ENCODE measurements at places on chromosomes 6 and 20. TPM values are rescaled to one million over a fixed set of nuclear protein-coding genes. Genes with fewer than 3 reads are reported as not detected.

DNA sequence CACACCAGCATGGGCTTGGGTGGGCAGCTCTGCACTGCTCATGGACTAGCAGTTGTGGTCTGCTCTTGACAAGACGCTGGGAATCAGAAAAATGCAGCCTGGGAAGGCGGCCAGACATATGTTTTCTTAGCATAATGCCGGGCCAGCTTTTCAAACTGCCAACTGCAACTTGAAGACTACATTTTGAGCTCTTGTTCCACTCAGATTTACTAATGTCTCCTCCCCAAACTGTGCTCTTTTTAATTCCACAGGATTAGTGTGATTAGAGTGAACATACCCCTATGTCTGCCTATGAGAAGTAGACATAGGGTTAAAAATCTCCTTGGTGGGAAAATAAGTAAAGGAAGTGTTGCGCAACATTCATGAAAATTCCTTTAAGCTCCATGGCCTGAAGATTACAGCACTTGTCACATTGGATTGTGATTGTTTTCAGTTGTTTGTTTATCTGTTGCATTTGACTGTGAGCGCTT, 5.3 kb upstream of the FNDC1 start:
- no peak overlapping the region for H3K4me3 ChIP-seq
- H3K36me3 ChIP-seq: no peaks in the 10 kb centered on the region
- no peak overlapping the region for H3K27ac ChIP-seq
- no peak for DNase-seq
- peaks cover 6% of the 10 kb centered on the region for H3K4me1 ChIP-seq

The OR12D3 gene
- not detected for total RNA-seq

DNA sequence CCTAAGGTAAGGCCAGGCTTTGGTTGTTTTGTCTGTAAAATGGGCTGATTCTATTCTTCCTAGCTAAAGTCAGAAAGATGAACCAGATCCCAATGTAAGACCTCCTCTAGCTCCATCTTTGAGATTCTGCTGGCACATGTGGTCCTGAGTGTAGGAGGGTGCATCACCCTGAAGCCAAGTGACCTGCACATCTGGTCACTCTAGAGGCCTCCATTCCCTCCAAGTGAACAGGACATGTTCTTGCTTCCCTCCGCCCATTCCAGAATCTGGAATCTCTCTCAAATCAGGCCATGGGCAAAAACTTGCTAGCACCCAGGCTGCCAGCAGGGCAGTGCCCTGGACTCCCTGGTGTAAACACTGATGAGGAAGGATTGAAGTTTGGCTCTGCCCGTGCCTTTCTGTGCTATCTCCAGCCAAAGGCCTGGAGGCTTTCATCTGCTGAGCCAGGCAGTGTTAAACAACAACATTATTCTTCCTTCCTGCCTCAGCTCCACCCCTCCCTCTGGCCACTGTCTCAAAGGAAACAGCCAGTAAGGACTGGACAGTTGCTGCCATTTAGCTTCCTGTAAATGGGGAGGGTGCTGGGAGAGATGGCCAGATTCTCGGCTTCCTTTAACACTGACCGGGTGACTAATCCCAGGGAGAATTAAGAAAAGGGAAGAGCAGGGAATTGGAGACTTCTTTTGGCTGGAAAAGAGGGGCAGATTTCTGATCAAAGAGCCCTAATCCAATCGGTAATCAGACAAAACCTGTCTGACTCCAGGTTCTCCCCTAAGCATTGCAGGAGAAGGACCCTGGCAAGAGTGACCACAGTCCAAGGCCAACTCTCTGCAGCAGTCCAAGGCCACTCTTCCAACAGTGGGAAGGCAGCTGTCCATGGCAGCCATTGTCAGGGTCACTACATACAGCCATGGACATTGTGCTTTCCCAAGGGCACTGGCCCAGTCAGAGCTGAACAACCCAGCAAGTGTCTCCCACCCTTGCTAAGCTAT, 19.5 kb upstream of the ADGRF1 start:
- H3K27ac ChIP-seq: no peak overlapping the region
- H3K4me1 ChIP-seq: no peaks in the 10 kb centered on the region
- DNase-seq: no peak
- no peak overlapping the region for H3K4me3 ChIP-seq
- H3K36me3 ChIP-seq: no peaks in the 10 kb centered on the region
- no peaks in the 10 kb centered on the region for H3K27me3 ChIP-seq

DNA sequence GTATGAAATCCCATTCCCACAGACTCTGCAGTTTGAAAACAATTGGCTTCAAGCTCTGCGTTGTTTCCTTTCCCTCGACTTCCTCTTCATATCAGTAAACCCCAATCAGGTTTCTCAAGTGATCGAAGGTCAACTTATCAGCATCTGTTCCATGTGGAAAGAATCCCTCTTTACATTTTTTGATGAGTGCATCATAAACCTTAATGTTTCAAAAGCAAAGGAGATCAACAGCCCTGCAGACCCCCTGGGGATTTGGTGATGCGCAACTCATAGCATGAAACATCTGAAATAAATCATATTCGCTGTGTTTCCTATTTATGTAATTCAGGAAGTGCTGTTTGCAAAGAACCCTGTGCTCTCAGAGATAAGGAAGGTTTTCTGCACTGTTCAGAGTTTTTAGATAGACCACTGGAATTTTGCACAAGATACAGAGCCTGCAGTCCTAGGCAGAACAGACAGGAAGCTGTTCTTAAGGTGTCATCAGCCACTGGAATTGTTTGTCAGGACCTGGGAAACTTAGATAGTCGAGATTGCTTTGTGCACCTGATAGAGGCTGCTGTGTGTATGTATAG, 216.0 kb downstream of the HIVEP2 start:
- DNase-seq: peak; percentile 20
- H3K27me3 ChIP-seq: no peaks in the 10 kb centered on the region
- H3K4me1 ChIP-seq: peaks cover 7% of the 10 kb centered on the region
- H3K4me3 ChIP-seq: peak overlapping the region; percentile 43
- H3K27ac ChIP-seq: no peak overlapping the region
- H3K36me3 ChIP-seq: no peaks in the 10 kb centered on the region

DNA sequence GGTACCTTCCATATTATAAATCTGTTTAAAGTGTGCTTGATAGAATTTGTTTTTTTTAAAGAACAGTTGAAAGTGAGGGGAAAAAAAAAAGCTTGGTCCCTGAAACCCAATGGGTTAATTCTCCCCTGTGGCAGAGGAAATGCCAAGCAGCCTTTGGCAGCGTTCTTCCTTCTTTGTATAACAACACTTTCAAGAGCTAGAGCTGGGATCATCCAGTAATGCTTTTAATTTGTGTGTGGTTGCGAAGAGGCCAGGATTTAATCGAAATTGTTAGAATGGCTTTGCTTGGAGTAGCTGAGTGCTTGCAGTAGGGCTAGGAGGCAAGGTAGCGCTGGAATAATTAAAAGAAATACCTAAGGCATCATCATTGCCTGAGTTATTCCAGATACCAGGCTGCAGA, 692.0 kb downstream of the DHX35 start:
- no peak overlapping the region for H3K4me3 ChIP-seq
- no peak for DNase-seq
- H3K4me1 ChIP-seq: no peaks in the 10 kb centered on the region
- H3K27me3 ChIP-seq: no peaks in the 10 kb centered on the region
- no peaks in the 10 kb centered on the region for H3K36me3 ChIP-seq

GRCh38 chr6:133218852-133219251, 22.3 kb upstream of the EYA4 start:
- H3K4me3 ChIP-seq: no peak overlapping the region
- no peak overlapping the region for H3K27ac ChIP-seq
- H3K27me3 ChIP-seq: no peaks in the 10 kb centered on the region
- H3K36me3 ChIP-seq: no peaks in the 10 kb centered on the region
- no peak for DNase-seq
- no peaks in the 10 kb centered on the region for H3K4me1 ChIP-seq

The HSPA1L gene
- 2.4 TPM for total RNA-seq

DNA sequence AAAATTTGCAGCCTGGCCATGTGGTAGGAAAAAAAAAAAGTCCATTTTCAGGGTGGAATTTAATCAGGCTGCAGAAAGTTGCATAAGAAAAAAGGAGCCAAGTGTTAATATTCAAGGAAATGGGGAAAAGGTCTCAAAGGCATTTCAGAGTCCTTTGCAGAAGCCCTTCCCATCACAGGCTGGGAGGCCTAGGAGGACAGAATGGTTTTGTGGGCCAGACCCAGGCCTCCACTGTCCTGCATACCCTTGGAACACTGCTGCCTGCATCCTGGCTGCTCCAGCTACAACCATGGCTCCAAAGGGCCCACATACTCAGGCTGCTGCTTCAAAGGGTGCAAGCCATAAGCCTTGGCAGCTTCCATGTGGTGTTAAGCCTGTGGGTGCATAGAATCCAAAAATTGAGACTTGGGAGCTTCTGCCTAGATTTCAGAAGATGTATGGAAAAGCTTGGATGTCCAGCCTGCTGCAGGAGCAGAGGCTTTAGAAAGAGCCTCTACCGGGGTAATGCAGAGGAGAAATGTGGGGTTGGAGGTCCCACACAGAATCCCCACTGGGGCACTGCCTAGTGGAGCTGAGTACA, 239.0 kb upstream of the STXBP5 start:
- no peaks in the 10 kb centered on the region for H3K4me1 ChIP-seq
- no peaks in the 10 kb centered on the region for H3K27me3 ChIP-seq
- no peaks in the 10 kb centered on the region for H3K36me3 ChIP-seq
- no peak overlapping the region for H3K4me3 ChIP-seq

DNA sequence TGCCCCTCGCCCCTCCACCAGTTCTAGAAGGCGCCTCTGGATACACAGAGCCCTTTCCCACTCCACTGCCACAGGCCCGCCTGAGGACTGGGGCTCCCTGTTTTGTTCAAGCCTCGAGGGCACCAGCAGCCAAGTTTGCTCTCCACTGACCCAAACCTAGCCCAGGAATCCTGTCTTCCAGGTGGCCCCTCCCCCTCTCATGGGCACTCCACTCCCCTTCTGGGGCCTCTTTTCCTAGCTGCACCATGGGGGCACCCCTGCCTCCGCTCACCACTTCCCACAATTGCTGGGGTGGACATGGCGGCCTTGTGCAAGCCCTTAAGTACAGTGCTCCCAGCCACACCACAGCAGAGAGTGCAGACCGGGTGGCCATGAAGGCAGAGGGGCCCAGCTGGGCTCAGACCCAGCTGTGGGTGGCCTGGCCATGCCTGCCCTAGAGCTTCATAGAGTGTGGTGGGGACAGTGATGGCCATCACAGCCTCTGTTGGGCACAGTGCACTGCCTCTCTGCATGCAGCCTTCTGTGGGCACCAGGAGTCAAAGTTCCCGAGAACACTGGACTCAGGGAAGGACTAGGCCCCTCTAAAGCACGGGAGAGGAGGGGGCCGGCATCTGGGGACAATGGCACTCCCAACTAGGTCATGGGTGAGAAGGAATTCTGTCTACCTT, 1.3 kb downstream of the MYL9 start:
- H3K36me3 ChIP-seq: no peaks in the 10 kb centered on the region
- no peak overlapping the region for H3K27ac ChIP-seq
- H3K4me1 ChIP-seq: peaks cover 15% of the 10 kb centered on the region
- H3K27me3 ChIP-seq: no peaks in the 10 kb centered on the region
- DNase-seq: no peak

- no peaks in the 10 kb centered on the region for H3K27me3 ChIP-seq
- no peak for DNase-seq
- no peaks in the 10 kb centered on the region for H3K4me1 ChIP-seq
Observed at GRCh38 chr6:43871284-43871683, 101.3 kb downstream of the VEGFA start.

DNA sequence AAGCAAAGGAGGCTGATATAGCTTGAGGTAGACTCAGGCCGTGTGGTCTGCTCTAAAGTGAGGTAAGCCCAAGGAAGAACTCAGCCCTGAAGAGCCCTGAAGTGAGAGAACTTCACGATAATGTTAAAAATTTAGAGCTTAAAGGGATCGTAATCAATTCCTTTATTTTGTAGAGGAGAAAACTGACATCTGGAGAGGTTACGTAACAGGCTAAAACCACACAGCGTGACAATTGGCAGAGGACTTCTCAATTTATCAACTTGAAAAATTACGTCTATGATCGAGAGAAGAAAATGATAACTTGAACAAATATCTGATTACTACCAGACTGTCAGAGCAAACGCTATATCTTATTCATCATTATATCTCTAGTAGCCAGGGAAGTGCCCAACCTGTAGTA, 121.8 kb upstream of the FOXO3 start:
- no peak overlapping the region for H3K4me3 ChIP-seq
- no peaks in the 10 kb centered on the region for H3K36me3 ChIP-seq
- H3K27ac ChIP-seq: no peak overlapping the region
- H3K4me1 ChIP-seq: no peaks in the 10 kb centered on the region

- DNase-seq: no peak
- no peaks in the 10 kb centered on the region for H3K27me3 ChIP-seq
- H3K4me3 ChIP-seq: no peak overlapping the region
- H3K27ac ChIP-seq: no peak overlapping the region
Observed at GRCh38 chr6:111592726-111593511, 12.8 kb downstream of the TRAF3IP2 start.

DNA sequence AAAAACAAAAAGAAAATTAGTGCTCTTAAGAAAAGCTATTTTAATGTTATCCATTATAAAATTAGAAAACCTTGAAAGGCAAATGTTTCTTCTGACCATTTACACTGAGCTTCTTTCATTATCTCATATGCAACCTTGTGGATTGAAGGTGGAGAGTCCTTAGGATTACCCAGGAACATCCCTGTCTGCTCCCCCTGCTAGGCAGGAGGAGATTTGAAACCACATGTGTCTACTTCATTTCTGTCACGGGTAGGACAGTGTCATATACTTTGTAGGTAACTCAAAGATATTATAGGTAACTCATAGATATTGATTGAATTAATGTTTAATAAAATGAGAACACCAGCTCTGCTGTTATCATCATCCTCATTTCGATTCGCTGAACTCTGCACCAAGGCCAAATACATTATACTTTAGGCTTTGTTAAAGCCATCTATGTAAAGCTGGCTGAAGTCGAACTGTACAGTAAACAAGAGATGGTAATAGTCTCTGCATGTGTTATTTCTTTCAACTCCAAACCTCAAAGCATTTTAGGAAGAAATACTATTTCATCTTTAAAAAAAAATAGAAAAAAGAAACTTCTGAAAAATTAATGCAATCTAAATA, 49.5 kb downstream of the HDAC2 start:
- H3K4me3 ChIP-seq: no peak overlapping the region
- no peak overlapping the region for H3K27ac ChIP-seq
- H3K27me3 ChIP-seq: no peaks in the 10 kb centered on the region
- no peaks in the 10 kb centered on the region for H3K4me1 ChIP-seq
- no peak for DNase-seq

- no peak for DNase-seq
- H3K4me1 ChIP-seq: peaks cover 34% of the 10 kb centered on the region
- peaks cover 51% of the 10 kb centered on the region for H3K27me3 ChIP-seq
- H3K36me3 ChIP-seq: no peaks in the 10 kb centered on the region
Observed at GRCh38 chr6:3233904-3234303, 6.5 kb upstream of the TUBB2B start.

GRCh38 chr6:14910692-14911547, 334.9 kb upstream of the JARID2 start:
- H3K27me3 ChIP-seq: no peaks in the 10 kb centered on the region
- H3K4me1 ChIP-seq: peaks cover 36% of the 10 kb centered on the region
- peak; percentile 83 for DNase-seq
- H3K27ac ChIP-seq: peak overlapping the region; percentile 67
- H3K36me3 ChIP-seq: no peaks in the 10 kb centered on the region
- H3K4me3 ChIP-seq: peak overlapping the region; percentile 7

DNA sequence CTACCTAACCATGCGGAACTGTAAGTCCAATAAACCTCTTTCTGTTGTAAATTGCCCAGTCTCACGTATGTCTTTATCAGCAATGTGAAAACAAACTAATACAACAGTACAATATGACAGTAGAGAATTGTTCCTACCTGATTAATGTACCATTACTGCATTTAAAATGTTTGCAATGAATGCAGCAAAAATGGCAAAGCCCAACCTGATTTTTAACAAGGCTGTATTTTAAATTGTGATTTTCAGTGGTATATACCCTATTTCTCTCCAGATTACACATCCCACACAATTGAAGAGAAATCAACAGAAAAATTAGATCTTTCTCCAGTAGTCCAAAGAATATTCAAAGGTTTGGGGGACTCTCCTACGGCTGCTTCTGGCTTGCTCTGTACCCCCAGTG, 3.3 kb upstream of the PCSK2 start:
- H3K27ac ChIP-seq: no peak overlapping the region
- H3K36me3 ChIP-seq: no peaks in the 10 kb centered on the region
- no peaks in the 10 kb centered on the region for H3K4me1 ChIP-seq
- no peaks in the 10 kb centered on the region for H3K27me3 ChIP-seq
- H3K4me3 ChIP-seq: no peak overlapping the region

Data from B cell (primary cell).